ENCODE measurements at places on chromosomes 1 and 21.

DNA sequence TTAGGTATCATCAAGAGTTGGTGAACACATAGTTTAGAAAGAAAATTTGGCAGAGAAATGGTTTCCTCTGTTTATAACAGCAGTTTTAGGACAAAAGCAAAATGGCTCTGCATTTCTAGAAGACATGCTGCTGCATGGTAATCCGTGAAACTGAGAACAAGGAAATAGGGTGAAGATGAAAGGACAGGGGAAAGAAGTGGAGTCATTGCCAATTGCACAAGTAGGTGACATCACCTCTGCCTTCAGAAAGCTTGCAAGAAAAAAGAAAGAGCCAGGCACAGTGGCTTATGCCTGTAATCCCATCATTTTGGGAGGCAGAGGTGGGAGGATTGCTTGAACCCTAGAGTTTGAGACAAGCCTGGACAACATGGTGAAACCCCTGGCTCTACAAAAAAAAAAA is 217.6 kb downstream of the LMX1A start:
- DNase-seq, result no peak

- no peak for DNase-seq
Observed at GRCh38 chr1:14741082-14741481, 142.6 kb downstream of the KAZN start.

DNA sequence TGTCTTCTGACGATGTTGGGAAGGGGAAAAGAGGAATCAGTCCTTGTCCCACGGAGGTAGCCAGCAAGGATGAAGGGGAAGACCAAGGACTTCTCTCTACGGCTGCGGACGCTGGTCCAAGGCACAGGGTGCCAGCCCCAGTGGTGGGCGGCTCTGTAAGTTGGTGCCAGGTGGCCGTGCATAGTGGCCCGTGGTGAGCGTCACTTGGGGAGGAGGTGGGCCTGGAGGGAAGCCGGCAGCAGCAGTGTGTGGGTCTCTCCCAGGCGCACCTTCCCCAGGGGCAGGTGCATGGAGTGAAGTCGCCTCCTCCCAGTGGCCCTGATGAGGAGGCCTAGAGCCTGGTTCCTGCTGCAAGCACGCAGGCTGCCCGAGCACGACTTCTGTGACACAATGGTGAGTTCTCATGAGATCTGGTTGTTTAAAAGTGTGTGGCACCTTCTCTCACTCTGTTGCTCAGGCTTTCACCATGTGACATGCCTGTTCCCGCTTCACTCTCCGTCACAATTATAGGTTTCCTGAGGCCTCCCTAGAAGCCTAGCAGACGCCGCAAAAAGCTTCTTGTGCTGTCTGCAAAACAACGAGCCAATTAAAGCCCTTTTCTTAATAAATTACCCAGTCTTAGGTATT is 43.6 kb upstream of the TIAM1 start:
- no peak for DNase-seq

DNA sequence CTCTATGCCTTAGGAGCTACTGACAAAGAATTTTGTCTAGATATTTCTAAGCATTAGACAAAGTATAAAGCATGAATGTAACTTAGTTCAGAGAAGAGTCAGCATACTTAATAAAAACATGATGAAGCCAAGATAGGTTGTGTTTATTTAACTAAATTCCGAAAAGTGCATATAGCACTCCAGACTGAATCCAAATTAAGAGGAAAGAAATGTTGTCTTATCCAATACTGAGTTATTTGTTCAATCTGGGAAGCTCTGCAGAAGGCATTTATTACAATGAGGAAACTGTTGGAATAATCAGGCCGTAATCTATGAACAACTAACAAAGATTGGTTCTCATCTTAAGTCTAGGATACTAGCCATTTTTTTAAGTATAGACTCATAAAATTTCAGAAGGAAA is 100.2 kb downstream of the TNFSF18 start:
- no peak for DNase-seq

DNA sequence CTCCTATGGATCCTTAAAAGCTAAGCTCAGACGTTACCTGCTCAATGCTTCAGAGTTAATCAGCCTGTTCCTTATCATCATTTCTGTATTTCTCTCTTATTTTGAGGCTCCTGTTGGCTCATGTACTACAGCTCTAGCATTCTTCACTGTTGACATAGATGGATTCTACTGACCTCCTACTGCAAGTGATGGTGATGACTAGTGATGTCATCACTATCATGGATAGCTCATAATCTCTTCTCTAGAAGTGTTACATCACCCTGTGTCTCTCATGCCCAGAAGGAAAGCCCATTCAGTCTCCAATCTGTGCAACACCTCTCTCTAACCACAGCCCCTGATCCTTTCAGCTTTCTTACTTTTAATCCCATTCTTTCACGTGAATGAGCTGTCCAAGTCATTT is 168.2 kb upstream of the DPT start:
- no peak for DNase-seq

- DNase-seq, result no peak
Observed at GRCh38 chr1:47416319-47417169, 459 bp downstream of the FOXE3 start.
